ENCODE measurements at places on chromosomes 12 and 14.

DNA sequence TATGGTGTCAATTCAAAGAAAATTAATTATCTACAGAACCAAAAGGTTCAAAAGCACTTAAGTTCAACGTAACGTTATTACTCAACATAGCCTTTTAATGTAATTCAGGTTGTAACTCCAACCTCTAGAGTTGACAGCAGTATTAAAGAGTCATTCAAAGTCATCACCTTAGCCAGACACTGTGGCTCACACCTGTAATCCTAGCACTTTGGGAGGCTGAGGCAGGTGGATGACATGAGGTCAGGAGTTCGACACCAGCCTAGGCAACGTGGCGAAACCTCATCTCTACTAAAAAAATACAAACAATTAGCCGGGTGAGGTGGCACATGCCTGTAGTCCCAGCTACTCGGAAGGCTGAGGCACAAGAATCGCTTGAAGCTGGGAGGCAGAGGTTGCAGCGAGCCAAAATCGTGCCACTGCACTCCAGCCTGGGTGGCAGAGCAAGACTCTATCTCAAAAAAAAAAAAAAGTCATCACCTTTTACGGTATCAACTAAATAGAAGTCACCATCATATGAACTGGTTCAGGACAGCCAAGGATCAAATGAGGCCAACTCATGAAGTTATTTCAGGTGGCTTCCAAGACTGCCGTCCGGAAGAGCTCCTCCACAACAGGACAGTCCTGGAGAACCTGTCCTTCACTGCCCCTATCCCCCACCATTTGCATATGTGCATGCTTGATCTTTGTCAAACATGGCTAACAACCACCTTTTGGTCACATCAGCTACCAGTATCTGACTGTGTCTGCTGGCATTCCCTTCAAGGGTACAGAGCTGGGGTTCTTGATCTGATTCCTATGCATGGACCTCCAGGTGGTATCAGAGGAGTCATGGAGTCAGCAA is 4.2 kb downstream of the PPTC7 start:
- no peak for DNase-seq

GRCh38 chr14:70192915-70193314 is 4.2 kb upstream of the SLC8A3 start:
- no peak for DNase-seq

DNA sequence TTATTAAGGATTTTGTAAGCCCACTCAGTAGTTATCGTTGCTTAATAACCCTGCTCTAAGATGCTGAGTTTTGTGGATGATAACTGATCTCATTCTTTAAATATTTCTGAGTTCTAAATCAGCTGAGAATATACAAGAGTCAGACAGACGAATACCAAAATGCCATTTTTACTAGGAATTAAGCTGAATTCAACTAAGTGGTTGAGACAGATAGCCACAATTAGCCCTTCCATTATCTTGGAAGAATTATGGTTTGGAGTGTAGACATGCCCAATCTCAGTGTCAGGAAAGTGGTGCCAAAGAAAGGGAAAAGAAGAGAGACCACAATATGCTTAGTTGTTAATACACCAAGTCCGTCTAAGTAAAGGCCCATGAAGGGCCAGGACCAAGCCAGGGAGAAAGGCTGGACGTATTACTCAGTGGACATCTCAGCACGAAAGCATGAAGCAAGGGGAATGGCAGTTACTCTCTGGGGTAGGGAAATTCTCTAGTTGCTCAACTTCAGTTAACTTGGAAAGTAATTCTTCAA is 58.6 kb downstream of the KCNA5 start:
- no peak for DNase-seq

DNA sequence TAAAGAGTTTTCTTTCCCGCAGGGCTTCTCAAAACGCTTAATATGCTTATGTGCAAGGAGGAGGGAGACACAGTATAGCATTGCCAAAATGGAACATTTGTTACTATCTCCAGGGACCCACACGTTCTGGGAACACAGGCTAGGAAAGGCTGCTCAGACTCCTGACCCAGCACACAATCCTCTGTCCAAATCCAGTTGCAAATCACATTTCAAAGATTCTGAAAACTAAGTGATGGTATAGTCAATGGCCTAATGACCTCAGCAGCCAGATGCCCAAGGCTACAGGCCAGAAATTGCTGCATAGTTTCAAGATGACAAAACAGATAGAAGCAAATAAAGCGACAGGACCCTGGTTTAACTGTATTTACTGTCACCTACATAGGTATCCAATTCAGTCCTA is 97.0 kb upstream of the GRIP1 start:
- DNase-seq, result no peak

GRCh38 chr14:60254176-60254575 is 5.2 kb downstream of the PPM1A start:
- no peak for DNase-seq

- no peak for DNase-seq
Measured at GRCh38 chr12:46222636-46223035, 46.2 kb downstream of the SLC38A1 start.

DNA sequence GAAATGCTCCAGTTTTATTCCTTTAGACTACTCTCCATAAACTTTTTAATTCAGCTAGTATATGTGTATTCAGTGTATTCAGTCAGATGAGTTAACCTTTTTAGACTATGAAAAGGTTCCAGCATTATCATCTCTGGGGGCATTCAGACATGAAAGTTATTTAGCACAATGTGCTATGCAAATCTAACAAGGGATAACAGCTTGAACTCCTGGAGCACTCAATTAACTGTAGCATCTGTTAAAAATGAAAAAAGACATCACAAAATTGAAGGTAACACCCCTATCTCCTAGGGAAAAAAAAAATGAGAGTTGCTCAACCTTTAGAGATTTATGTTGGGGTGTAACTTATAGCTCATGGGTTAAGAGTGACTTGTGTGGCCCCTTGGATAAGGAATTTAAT is 211.5 kb downstream of the PHLDA1 start:
- no peak for DNase-seq

DNA sequence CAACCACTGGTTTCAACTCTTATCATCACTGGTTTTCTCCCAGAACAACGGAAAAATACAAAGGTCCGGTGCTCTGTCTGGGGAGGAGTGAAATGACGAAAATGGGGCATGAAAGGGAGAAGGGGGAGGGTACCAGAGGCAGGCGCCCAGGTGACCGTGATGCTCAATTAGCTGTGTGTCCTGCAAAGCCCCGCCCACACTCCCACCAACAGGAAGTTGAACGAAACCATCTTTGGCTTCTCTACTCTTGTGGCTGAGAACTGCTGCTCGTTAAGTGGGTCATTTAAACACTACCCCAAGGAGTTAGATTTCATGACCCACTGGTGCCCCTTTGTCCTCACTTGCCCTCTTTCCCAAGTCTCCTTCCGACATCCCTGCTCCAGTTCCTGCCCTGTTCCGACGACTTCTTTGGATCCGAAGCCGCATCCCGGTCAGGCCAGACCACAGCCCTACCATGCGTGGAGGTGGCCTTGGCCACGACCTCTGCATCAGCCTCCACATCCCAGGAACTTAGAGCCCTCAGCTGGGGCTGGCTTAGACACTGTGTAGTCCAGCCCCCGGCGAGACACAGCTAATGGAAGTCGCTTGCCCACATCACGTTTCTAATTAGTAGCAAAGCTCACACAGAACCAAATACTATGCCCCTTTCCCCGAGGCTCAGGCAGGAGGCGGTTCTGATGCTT is 11.4 kb upstream of the LRTM2 start:
- no peak for DNase-seq

- no peak for DNase-seq
Measured at GRCh38 chr14:85118274-85118673, 411.7 kb upstream of the FLRT2 start.

DNA sequence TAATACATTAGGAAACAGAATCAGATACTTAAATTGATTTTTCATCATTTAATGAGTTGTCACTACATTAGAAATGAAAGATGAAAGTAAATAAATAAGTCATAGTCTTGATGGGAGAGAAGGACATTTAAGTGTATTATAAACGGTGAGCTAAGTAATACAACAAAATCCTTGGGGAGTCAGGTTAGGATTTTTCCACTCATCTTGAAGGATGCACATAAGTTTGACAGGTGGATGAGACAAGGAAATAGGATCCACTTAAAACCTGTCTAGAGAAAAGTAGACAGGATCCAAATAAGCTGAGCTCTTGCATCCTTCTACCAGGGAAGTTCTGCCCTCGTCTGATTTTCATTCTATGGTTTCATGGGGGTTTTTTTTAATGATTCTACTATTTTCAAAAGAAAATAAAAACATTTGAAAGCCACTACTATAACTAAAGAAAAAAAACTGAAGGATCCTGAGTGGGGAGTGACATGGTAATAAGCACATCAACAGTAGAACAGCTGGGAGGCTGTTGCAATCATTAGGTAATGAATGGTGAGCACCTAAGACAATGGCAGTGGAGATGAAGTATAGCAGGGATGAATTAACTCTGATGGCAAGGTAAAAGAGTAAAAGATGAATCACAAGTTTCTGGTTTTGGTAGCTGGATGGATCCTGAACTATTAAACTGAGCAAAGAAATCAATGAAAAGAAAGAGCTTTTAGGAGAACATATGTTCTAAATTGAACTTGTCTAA is 17.0 kb downstream of the CEP128 start:
- no peak for DNase-seq

DNA sequence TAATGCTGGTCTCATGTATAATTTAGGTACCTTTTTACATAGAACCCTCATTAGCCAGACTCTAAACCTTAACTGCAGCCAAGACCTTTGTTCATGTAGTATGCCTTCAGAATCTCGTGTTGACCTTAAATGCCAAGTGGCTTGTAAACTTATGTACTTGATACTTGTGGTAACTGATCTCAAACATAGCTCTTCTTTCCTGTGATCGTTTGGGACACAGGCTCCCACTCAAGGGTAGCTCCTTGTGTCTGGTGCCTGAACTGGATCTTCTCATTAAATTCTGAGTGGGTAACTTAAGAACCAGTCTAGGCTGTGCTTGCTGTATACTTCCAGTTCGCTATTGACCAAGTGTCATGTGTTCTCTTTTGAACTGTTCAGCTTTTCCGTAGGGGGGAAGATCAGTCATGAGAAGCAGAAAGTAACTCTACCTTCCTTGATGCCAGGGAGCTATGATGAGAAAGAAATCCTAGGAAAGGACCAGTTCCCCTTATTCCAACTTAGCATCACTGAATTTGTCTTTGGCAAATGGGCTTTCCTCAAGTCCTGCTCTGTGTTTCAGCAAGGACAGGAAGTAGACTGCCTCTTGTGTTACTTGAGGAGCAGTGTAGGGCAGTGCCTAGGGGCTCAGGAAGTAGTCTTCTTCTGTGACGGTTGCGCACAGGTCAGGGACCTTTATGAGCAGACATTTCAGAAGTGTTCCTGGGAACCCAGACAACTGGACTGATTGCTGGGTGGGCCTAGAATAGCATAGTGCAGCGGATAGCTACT is 2.5 kb downstream of the LGALS3 start:
- no peak for DNase-seq

DNA sequence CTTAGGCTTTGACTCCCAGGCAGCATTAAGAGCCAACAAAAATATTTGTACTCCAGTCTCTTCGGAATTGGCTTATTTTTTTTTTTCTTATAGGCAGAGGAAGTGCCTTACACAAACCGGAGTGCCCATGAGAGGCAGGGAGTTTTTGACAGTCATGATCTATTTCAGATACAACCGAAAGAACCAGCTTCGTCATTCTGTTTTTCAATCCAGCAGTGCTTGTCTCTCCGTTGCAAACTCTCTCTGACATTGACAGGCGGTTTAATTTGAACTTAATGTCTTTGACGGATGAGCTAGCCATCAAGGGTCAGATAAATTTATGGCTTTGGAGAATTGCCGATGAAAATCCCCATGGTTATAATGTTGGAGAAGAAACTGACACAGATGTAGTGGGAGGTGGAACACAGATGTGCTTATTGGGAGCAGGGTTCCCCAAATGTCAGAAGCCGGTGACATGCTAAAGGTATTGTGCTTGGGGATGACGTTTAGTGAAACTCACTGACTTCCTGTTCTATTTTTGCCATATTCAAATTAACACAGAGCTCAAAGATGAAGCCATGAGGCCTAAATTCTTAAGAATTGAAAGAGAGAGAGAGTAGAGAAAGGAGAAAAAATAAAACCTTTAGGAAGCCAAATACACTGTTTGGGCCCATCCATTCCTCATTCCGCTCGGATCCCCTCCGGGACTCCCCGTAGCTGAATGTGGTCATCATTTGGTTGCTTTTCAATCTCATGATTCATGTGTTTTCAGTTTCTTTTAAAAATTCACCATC is 59.7 kb downstream of the PLXNC1 start:
- no peak for DNase-seq

DNA sequence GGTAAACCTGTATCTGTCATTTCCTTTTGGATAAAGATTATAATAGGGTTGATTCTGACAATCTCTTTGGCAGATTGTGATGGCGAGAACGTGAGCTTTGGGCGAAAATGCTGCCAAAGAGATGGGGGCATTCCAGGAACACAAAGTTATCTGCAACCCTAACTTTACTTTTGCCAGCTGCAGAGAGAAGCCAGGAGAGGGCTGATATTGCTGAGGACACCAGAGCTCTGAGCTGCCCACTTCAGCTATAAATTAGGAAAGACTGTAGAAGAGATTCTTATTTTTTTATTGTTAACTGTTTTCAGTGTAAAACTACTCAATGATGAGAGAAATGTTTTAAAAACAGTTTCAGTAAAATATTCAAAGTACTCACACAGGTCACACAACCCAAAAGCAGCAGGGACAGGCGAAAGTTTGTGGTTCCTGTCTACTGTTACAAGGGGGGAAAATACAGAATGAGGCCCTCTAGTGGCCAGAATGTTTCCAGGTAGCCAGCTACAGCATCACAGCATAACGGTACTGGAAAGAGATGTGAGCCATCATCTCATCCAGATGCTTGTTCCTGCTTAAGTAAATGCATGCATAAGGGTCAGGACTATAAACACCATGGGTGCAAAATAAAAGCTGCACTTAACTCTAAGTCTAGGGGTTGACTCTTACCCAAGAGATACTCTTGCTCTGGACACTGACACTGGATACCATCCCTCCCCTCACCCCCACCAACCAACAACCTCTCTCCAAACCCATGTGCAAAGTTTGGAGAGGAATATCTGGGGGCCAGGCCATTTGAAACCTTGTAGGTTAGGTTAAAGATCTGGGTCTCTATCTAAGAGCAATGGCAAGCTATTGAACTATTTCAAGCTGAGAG is 498.4 kb downstream of the RMST start:
- DNase-seq, result no peak

DNA sequence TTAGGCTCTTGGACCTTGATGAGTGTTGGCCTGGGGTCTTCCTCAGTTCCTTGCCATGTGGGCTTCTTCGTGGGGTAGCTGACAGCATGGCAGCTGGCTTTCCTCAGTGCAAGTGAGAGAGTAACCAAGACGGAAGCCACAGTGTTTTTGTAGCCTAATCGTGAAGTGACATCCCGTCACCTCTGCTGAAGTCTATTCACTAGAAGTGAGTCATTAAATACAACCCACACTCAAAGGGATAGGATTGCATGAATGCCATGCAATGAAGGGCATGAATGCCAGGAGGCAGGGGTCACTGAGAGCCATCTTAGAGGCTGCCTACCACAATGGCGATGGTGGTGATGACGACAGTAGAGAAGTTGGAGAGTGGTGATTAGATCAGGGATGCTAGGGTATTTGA is 13.5 kb upstream of the ASIC1 start:
- DNase-seq, result no peak

DNA sequence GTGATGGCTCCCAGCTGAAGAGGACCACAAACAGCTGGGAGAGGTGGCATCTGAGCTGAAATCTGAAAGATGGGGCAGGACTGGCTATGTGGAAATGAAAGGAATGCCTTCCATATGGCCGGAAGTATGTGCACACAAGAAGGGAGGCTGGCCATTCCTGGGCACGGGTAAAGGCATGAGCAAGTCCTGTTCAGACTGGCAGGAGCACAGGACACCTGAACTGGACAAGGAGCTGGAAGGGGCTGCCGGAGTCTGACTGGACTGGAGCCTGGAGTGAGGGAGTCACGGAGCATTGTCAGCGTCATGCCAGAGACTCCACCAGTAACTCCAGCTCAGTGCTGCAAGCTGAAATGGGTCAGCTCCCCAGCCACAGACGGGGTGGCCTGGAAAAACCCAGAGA is 11.9 kb upstream of the TC2N start:
- DNase-seq, result no peak
